ENCODE measurements at places on chromosomes 16 and 17.

GRCh38 chr16:82699711-82700495, 73.1 kb downstream of the CDH13 start:
- DNase-seq: peak; percentile 34

- DNase-seq: no peak
These were observed 126.9 kb upstream of the TNRC6C start for GRCh38 chr17:77831474-77832179.

DNA sequence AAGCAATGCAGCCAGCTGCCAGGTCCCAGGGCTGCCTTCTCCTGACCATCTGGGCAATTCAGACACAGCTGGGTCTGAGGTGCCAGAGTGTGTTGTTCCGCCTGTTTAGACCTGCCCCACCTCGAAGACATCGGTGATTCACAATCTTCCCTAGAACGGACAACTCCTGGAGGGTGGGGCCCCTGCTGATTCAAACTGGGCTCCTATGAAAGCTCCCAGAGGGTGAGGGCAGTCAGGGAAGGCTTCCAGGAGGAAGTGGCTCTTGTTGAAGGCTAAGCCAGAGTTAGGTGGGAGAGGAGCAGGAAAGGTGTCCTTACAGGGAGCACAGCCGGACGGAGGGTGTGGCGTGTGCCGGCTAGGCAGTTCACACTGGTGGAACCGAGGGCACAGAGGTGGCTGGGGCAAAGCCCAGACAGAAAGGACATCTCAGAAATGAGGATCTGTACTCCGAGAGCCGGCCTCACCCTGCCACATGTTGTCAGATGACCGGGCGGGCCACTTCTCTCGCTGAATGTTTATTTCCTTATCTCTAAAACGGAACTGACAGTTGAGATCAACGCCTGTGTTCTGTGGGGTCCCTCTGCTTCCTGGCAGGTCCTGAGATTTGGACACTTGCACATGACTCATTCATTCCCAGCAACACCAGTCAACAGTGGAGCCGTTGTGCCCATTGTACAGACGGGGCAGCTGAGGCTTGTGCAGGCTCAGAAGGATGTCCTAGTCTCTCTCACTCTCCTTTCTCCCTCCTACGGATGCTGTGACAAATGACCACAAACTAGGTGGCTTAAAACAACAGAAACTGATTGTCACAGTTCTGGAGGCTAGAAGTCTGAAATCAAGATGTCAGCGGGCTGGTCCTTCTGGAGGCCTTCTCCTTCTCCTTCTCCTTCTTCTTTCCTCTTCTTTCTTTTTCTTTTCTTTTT, 26.9 kb upstream of the LITAF start:
- peak; percentile 71 for DNase-seq

DNA sequence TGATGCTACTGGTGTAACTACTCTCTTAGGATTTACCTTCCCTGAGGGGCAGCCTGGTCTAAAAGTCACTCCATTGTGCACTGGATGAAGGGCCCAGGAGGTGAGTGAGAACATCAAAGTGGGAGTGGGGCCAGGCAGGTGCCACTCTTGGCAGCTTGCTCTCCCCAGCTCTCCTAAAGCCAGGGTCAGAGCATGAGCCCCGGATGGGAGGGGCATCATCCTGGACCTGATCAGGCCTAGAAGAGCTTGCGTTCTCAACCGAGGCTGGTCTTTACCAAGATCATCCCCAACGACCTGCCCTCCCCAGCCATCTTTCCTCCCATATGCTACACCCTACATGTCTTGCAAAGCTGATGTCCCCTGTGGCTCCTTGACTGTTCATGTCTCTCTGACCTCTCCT, 87.1 kb downstream of the AIPL1 start:
- DNase-seq: no peak

DNA sequence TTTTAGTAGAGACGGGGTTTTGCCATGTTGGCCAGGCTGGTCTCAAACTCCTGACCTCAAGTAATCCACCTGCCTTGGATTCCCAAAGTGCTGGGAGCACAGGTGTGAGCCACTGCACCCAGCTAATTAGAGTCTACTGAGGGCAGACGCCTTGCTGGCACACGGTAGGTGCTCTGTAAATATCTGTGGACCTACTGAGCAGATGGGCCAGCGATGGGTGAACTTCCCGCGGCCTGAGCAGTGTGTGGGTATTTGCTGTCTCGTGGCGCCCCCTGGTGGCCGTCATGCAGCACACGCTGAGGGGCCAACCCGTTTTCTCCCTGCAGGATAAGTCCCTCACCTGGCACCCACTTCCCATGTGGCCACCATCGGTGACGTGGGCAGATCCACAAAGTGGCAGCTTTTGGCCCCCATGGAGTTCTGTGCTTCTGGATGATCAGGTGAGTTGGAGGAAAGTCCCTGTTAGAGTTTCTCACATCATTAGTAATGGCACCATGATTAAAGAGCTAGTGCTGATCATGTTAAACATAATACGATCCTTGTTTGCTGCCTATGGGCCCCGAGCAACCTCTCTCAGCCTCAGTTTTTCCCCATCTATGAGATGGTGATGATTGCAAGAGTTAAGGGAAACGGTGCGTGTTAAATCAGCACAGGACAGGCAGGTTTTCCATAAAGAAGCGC, 40.7 kb downstream of the ZDHHC7 start:
- peak; percentile 72 for DNase-seq

- DNase-seq: no peak
These were observed 57.1 kb downstream of the GTF3C1 start for GRCh38 chr16:27492588-27492979.

GRCh38 chr16:50719401-50720337, 22.2 kb upstream of the CYLD start:
- no peak for DNase-seq

DNA sequence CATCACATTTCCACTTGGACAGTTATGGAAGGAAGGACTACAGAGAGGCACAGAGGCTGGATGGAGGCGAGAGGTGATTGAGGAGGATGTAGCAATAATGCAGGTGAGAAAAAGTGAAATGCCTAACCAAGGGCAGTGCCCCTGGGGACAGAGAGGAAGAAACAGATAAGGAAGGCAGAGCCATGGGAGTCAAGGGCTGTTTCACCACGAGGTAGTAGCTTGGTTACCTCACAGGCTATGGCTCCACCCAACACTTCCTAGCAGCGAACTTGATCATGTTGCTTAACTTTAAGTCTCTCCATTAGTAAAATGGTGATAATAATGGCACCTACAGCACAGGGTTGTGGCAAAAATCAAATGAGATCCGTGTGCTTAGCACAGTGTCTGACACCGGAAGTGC, 83.9 kb downstream of the YPEL2 start:
- DNase-seq: no peak

DNA sequence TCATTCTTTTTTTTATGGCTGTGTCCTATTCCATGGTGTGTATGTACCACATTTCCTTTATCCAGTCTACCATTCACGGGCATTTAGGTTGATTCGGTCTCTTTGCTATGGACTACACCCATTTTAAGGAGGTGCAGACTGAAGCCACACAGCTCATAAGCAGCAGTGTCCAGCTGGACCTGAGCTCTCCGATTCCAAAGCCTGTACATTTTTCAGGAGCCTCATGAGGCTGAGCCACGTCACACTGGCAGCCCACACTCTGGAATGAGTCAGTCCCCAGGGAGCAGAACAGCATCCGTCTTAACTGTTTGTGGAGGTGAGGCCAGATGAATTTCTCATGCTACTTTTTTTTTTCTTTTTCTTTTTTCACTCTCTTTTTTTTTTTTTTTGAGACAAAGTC, 116.1 kb downstream of the C16orf95 start:
- DNase-seq: no peak

GRCh38 chr17:29615492-29616299, 7.0 kb downstream of the CORO6 start:
- DNase-seq: peak; percentile 63

GRCh38 chr17:5365831-5366230, 53.6 kb downstream of the NUP88 start:
- no peak for DNase-seq

DNA sequence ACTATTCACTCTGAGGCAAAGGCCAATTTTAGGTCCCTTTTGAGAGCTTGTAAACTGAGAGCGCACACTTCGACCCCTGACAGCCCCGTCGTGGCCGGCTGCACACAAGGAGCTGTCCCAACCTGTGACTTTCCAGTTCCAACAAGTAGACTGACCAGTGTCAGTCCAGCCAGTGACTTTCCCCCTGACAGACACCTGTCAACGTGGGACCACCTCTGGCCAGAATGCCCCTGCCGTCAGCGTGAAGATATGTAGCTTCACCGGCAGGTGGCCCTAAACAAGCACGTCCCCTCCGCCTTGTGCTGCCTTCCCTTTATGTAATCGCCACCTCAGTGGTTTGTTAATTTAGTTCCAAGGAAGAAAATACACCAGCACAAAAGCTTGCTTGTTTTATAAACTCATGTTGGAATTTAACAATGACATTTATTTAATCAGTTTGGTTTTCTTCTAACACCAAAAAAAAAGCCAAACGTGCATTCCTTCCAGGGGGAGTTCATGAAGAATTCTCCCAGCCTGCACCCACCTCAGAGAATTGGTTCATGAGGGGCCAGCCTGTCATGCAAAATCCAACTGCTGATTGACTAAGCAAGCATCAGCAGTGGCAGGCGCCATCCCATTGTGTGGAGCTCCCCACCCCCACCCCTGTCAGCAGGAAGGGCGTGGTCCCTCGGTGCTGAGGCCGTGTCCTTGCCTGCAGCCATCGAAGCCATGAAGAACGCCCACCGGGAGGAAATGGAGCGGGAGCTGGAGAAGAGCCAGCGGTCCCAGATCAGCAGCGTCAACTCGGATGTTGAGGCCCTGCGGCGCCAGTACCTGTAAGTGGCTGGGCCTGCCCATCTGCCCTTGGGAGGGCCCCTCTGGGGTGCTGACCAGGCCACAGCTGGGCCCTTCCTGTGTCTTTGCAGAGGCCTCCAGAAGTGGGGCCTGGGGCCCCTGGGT, 33.9 kb downstream of the PLD6 start:
- DNase-seq: no peak

- no peak for DNase-seq
These were observed 298.1 kb upstream of the IRX5 start for GRCh38 chr16:54632322-54633220.

- no peak for DNase-seq
These were observed 36.2 kb upstream of the NAT9 start for GRCh38 chr17:74812109-74813009.

GRCh38 chr16:68873635-68874471, 30.5 kb downstream of the TANGO6 start:
- peak; percentile 78 for DNase-seq

GRCh38 chr17:14337596-14338079, 36.8 kb downstream of the HS3ST3B1 start:
- DNase-seq: no peak

DNA sequence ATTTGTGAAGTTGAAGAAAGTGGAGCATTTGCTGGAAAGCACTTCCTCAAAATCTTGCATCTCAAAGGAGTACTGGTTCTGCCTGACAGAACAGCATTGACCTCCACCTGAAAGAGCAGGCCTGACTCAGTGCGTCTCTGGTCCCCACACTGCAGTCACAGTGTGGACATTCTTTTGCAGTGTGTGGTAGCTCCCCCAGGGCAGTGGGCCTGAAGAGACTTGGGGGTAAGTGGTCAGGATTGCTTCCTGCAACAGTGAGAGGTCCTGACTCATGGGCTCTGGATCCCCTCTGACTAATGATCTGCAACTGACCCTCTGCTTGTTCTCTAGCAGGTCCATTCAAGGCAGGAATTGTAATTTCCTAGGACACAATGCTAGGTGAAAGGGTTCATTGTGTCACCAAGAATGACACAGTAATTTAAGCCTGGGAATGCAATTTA, 204.9 kb upstream of the KCNJ16 start:
- DNase-seq: no peak

DNA sequence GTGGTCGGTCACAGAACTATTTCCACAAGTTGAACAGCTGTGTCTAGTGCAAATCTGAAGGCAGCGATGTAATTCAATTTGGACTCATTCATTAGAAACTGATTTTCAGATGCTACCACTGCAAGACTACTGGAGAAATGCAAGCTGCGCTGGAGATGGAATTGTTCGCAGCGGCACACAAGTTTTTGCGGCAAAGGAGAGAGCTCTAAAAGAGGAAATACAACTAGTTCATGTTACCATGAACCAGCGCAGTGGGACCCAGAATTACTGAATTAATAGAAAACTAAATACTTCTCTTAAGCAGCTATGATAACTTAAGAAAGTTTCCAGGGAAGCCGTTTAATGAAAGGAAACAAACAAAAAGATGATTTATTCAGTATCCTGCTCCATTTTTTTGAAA, 1.9 kb downstream of the CREBBP start:
- no peak for DNase-seq
